ENCODE measurements at places on chromosomes 5 and 9.

DNA sequence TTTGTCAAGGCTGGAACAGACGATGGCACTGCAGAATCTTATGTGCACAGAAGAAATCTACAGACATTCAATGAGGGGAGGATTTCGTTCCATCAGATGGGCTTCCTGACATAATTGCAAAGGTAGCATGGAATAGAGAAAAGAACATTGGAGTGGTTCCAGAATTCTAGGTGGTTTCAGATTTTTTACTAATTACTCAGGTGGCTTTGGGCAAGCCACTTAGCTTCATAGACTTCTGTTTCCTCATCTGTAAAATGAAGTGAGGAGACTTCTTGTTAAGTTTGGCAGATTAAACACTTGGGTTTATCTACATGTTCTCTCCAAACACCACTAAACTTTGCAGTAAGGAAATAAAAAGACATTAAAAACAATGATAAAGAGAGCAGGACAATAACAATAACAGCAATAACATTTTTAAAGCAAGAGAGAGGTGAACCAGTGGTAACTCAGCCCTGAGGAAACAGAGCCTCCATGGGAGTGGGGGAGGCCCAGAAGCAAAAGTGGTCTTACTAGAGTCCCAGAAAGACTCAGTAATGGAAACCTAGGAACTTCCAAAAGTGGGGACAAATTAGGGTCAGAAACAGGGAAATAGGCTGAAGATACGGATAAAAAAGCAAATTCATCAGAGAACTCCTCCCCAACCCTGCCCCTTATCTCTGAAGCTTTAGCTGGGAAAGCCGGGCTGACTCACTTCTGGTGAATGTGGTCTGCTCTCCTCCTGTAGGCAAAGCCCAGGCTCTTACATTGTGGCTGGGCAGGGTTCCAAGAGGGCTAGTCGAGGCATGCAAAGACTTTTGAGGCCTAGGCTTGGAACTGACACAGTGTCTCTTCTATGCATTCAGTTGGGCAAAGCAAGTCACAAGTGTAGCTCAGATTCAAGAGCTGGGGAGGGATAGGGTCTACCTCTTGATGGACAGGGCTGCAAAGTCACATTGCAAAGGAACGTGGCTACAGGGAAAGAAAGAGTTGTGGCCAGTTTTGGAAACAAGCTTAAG is 11.8 kb upstream of the ACTBL2 start:
- DNase-seq: no peak

- DNase-seq: no peak
Measured at GRCh38 chr9:123928533-123929176, 1.3 kb downstream of the DENND1A start.

DNA sequence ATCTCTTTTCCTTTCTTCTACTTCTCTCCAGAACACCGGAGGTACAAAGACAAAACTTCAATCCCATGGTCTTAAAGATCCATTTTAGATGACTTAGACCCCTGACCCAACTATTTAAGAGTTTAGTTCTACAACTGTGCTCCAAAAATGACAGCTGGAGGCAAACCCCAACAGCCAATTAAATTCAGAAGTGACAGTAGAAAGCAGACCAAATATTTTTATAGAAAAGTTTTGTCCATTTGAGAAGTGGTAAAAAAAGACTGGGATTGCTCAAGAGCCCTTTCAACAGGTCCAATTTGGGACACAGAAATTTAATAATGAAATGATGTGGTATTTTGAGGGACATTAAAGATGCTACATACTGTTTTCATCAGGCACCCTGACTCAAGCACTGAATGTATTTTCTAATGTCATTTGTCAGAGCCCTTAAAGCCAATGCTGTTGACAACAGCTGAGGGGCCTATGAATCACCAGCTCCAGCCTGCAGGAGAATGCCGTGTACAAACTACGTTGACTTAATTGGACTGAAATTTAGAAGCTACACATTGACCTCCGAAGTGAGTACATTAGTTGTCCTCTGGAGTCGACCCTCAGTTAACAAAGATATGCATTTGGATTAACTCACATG is 147.5 kb upstream of the PIK3R1 start:
- DNase-seq: no peak

DNA sequence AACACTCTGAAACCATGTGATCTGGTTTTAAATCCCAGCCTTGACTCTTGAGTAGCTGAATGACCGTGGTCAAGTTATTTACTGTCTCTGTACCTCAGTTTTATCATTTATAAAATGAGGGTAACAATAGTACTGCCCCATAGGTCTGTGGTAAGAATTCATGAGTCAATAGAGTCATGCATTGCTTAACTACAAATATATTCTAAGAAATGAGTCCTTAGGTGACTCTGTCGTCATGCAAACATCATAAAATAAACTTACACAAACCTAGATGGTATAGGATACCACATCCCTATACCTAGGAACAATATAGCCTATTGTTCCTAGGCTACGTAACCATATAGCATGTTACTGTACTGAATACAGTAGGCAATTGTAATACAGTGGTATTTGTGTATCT is 20.3 kb upstream of the ABCA1 start:
- DNase-seq: no peak

GRCh38 chr9:35993976-35994720 is 36.2 kb upstream of the OR2S2 start:
- DNase-seq: no peak

DNA sequence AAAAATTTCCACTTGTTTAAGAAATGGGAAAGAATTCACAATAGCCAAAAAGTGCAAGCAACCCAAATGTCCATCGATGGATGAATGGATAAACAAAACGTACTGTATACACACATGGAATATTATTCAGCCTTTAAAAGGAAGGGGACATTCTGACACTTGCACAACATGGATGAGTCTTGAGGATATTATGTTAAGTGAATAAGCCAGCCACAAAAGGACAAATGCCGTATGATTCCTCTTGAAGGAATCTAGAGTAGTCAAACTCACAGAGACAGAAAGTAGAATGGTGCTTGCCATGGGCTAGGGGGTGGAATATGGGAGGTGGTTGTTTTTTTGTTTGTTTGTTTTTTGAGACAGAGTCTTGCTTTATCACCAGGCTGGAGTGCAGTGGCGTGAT is 3.8 kb upstream of the ATP6V0E1 start:
- no peak for DNase-seq

GRCh38 chr5:160181965-160182622 is 47.2 kb upstream of the FABP6 start:
- DNase-seq: no peak

- no peak for DNase-seq
Measured at GRCh38 chr5:72392326-72392733, 72.2 kb downstream of the PTCD2 start.

- DNase-seq: no peak
Measured at GRCh38 chr5:60026161-60026560, 132.6 kb upstream of the PDE4D start.

- DNase-seq: no peak
Measured at GRCh38 chr5:102796498-102796897, 41.4 kb downstream of the PAM start.

DNA sequence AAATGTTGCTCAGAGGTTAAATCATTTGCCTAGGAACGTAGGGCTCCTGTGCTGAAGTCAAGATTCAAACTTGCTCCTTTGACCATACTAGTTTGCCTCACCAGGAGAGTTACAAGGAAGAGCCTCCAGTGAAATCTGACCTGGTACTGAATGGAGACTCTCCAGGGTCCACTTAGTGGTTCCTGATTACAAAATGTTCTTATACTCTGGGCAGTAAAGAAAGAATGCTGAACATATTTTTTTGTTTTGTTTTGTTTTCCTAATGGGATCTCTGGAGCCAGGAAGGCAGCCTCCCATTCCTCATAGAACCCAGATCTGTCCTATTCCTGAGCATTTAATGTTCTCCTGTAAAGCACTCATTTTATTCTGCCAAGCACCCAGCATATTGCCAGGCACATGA is 256.5 kb upstream of the CLINT1 start:
- DNase-seq: no peak

GRCh38 chr9:29826421-29826820 is 2253.1 kb upstream of the C9orf72 start:
- DNase-seq: no peak

GRCh38 chr5:124584991-124585715 is 161.3 kb downstream of the ZNF608 start:
- DNase-seq: no peak

GRCh38 chr9:2962471-2963172 is 118.7 kb upstream of the PUM3 start:
- DNase-seq: no peak

- no peak for DNase-seq
Measured at GRCh38 chr5:94103514-94104245, 362.3 kb upstream of the POU5F2 start.

DNA sequence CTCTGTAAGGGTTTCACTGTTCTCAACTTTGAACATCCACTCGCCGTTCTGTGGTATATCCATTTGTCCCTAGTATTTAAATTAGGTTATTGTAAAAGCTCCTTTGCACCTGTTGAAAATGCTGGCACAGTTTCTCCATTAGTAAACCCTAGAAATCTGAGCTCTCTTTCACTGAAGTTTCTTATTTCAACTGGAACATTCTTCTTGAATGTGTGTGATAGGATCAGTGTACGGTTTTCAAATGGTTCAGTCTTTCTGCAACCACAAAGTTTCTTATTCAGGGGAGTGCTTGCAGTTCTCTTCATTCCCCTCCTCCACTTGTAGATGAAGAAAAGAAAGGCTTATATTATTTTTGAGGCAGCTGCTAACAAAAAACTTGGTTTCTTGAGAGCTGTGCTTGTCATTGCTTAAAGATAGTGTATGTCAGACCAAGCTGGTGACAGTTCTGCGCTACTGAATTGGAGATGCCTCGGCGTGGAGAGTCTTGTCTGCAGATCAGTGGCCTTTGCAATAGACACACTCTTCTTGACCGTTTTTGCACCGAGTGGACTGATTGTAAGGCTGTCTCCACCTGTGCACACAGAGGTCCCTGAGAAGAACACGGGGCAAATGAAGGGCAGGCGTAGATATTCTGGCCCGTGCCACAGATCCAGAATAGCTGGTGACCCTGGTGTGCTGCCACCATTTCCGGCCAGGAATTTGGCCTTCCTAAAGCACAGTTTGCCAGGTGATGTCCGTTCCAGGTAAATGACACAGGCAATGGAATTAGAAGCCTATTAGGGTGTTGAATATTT is 102.2 kb downstream of the TRIO start:
- DNase-seq: no peak

- no peak for DNase-seq
Measured at GRCh38 chr9:77816641-77817341, 168.7 kb upstream of the GNA14 start.

DNA sequence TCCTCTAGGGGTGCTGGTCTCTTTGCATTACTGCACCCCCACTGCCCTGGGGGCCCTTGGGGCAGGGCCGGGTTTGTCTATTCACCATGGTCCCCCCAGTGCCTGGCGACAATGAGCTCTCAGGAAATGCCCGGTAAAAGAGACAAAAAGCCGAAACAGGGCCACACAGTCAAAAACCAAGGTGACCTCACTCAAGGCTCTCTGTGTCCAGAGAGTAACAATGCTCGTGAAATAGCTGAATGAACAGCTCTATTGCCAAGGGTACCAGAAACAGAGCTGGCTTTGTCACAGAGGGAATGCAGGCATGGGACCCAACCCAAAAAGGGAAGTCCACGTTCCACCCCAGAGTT is 16.0 kb downstream of the SH3PXD2B start:
- no peak for DNase-seq

DNA sequence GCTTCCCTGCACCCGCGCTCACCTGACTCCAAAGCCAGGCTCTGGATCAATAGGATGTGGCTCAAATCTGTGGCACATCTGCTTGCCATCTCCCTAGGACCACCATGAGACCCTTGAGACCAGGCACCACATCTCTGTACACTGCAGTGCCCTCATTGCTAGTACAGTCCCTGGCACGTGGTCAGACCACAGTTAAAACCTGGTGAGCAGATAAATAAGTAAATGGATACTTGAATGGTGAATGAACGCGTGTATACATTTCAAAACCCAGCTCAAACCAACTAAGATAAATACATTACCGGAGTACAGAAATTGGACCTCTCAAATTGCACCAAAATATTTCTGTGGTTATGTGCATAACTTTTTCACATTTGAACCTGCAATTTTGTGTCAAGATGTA is 221.2 kb upstream of the IRX4 start:
- DNase-seq: no peak

GRCh38 chr9:127919253-127919815 is 2.5 kb upstream of the ST6GALNAC4 start:
- DNase-seq: no peak

DNA sequence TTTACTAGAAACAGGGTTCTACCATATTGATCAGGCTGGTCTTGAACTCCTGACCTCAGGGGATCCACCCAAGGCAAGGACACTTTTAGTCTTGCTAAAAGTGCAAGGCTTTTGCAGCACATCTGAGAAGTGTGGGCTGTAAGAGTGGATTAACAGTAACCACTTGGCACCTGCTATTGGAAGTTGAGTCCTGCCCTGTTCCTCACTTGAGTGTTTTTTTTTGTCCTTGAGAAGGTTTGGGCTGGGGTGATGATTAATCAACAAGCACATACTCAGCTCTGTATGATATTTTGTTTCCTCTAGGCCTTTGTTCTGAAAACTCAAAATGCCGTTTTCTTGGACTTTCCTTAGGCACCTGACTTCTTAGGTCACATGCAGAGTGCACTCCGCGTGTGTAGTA is 37.4 kb downstream of the SNX30 start:
- DNase-seq: no peak

- DNase-seq: no peak
Measured at GRCh38 chr5:54357408-54358058, 47.2 kb upstream of the ARL15 start.

GRCh38 chr5:154437281-154437965 is 8.4 kb upstream of the SAP30L start:
- DNase-seq: no peak

- DNase-seq: no peak
Measured at GRCh38 chr9:106039151-106039935, 345.0 kb downstream of the TMEM38B start.

- no peak for DNase-seq
Measured at GRCh38 chr5:127367946-127368465, 77.4 kb downstream of the MEGF10 start.

- DNase-seq: no peak
Measured at GRCh38 chr9:138007918-138008841, 130.6 kb downstream of the CACNA1B start.

- no peak for DNase-seq
Measured at GRCh38 chr5:132254321-132254977, 3.0 kb upstream of the PDLIM4 start.

GRCh38 chr5:61659221-61659696 is 327.2 kb downstream of the ZSWIM6 start:
- DNase-seq: no peak

DNA sequence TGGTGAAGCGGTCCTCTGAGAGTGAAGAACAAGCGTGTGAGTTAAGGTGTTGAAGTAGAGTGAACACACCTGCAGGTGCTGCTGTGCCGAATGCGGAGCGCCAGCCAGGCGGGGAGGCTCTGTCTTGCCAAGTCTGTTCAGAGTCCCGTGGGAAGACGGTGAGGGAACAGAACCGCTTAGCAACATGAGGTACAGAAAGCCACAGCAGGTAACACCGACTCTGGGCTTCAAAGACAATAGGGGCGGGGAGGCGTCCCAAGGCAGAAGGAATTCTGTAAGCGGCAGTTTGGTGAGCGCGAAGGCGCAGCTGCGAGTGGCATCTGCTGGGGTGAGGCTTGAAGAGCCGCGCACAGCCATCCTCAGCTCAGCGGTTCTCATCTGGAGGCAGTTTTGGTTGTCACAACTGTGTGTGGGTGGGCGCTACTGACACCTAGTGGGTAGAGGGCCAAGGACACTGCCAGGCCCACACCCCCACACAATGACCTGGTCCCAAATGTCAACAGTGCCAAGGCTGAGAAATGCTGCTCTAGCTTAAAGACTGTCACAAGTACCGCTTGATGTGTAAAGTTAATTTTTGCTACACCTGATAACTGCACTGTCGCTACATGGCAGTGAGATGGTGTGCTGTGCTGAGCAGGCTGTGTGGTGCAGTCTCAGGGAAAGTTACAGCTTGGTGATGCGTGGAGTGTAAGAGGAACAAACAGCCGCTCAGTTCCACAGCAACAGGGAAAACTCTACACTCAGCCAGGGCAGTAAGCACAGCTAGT is 67.4 kb upstream of the TBC1D9B start:
- peak; percentile 18 for DNase-seq
